Left renal cortex interstitium (tissue), 4 donors: ENCODE measurements at places on chromosomes 3 and 15. TPM values are rescaled to one million over a fixed set of nuclear protein-coding genes. Genes with fewer than 3 reads are reported as not detected.

DNA sequence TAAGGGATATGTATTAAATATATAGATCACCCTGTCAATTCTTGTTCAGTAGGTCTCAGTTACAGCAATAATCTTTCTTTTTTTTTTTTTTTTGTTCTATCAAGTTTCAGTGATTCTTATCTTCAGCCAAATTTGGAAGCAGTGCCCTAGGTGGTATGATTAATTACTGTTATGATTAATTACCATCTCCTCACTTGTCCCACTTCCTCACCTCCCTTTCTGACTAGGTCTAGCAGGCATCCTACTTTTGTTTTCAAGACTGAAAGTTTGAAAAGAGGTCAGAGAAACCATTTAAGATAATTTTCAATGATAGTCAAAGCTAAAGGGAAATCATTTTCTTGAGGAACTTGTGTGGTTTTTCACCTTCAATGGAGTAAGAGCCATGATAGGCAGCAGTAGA, 144.0 kb upstream of the CNTN4 start:
- no peak for DNase-seq

The ST8SIA2 gene
- polyA plus RNA-seq = 6.7 TPM

DNA sequence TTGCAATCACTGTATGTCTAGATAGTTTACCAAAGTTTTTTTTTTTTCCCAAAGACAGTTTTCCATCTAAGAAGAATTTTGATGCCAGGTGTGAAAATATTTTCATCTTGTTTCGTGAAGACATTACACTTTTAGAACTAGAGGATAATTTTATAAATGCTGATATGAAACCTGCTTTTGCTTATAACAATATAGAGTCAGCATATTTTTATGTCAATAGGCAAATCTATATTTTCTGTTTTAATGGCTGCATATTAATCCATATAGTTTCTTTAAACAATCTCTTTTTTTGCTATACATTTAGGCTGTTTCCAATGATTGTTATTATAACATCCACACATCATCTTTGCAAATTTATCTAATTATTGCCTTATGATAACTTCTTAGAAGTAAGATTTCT, 12.6 kb upstream of the INSYN1 start:
- DNase-seq = no peak

- DNase-seq = no peak
Measured at GRCh38 chr3:178947738-178948137, 123.9 kb downstream of the ZMAT3 start.

GRCh38 chr15:59298225-59298853, 74.3 kb downstream of the MYO1E start:
- no peak for DNase-seq

DNA sequence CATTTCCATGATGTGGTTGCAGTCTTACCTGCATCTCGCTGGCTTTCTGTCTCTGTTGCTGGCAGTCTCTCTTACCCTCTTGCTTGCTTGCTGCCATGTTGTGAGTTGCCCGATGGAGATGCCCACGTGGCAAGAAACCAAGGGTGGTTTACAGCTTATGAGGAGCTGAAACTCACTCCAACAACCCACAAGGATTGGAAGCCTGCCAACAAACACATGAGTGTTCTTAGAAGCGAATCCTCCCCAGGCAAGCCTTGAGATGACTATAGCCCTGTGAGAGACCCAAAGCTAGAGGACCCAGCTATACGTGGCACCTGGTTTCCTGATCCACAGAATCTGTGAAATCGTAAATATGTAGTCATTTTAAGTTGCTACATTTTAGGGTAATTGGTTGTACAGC, 490.9 kb upstream of the ADAMTS9 start:
- no peak for DNase-seq

GRCh38 chr3:132135628-132136333, 101.0 kb upstream of the CPNE4 start:
- no peak for DNase-seq

The SLC7A14 gene
- 2.8 TPM for polyA plus RNA-seq

DNA sequence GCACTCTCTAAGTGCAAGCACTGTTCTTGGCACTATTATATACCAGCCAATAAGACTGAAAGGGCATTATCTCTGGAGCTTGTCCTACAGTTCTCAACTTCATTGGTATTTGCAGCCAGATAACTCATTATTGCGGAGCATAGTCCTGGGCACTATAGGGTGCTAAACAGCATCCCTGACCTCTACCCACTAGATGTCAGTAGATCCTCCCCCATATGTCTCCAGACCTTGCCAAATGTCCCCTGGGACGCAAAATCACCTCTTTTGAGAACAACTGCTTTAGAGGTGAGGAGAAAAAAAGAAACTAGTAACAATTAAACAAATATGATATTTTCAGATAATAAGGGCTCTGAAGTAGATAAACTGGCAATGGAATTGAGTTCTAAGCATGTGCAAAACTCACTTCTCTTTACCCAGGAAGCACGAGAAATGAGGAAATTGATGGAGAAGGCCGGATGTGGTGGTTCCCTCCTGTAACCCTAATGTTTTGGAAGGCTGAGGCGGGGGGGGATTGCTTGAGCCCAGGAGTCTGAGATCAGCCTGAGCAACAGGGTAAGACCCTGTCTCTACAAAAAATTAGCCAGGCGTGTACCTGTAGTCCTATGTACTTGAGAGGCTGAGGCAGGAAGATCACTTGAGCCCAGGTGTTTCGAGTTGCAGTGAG, 61.4 kb downstream of the FRMD4B start:
- no peak for DNase-seq

GRCh38 chr3:128073185-128073725, 21.0 kb downstream of the SEC61A1 start:
- no peak for DNase-seq

DNA sequence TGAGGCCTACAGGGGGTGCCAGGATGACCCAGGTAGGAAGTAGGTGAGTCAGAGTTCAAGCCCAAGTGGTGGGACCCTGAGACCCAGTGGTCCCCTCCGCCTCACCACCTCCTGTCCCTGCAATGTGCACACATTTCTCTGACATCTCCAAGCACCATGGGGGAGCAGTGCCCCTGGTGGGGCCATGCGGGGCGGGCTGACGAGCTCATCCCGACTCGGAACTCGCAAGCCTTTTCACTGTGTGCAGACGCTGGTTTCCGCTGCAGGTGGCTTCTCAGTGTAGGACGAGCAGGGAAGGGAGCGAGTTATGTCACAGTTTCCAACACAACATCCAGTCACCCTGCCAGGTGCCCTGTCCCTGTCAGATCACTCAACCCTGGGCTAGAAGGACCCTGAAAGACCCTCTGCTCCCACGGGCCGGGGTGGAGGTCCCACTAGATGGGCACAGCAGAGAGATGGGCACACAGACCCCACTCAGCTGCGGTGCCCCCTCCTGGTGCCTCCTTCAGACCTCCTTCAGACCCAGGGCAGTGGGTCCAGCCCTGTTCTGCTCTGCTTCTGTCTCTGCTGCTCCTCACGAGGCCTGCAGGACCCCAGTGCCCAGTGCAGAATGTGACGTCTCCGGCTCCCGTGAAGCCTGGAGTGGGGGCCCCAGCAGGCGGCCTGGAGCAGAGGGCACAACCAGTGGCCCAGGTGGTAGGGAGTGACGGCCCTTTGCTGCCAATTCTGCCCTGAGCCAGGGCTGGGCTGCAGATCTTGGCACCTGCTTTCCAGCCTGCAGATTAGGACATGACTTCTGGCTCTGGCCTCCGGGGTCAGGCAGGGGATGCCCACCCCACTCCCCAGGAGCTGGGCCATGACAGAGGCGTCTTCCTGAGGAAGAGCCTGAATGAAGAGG, 102.0 kb upstream of the RPL32 start:
- DNase-seq = no peak

GRCh38 chr3:123780656-123781055, 103.5 kb downstream of the MYLK start:
- DNase-seq = no peak

The CRABP1 gene
- 73.4 TPM for polyA plus RNA-seq

The FSIP1 gene
- polyA plus RNA-seq = 1.7 TPM

- no peak for DNase-seq
Measured at GRCh38 chr3:151350656-151351055, 21.3 kb upstream of the P2RY13 start.

GRCh38 chr3:164192974-164193373, 885.3 kb downstream of the SI start:
- no peak for DNase-seq

DNA sequence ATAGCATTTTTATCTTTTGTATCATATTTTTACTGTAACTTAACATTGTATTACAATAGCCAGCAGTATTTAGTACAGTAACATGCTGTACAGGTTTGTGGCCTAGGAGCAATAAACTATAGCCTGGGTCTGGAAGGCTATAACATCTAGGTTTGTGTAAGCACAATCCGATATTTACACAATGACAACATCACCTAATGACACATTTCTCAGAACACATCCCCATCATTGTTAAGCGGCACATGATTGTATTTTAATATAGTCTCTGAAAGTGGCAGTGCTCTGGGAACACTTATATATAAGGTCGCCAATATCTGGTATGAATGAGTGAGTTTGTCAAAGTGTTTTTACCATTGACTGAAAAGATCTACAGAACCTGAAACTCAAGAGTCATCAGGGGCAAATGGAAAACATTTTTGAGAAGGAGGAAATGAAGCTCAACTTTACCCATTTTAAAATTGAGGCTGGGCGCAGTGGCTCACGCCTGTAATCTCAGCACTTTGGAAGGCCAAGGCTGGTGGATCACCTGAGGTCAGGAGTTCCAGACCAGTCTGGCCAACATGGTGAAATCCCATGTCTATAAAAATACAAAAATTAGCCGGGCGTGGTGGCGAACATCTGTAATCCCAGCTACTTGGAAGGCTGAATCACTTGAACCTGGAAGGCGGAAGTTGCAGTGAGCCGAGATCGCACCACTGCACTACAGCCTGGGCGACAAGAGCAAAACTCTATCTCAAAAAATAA, 38.8 kb upstream of the TNFSF10 start:
- no peak for DNase-seq

The ALPK3 gene
- 15.3 TPM for polyA plus RNA-seq

DNA sequence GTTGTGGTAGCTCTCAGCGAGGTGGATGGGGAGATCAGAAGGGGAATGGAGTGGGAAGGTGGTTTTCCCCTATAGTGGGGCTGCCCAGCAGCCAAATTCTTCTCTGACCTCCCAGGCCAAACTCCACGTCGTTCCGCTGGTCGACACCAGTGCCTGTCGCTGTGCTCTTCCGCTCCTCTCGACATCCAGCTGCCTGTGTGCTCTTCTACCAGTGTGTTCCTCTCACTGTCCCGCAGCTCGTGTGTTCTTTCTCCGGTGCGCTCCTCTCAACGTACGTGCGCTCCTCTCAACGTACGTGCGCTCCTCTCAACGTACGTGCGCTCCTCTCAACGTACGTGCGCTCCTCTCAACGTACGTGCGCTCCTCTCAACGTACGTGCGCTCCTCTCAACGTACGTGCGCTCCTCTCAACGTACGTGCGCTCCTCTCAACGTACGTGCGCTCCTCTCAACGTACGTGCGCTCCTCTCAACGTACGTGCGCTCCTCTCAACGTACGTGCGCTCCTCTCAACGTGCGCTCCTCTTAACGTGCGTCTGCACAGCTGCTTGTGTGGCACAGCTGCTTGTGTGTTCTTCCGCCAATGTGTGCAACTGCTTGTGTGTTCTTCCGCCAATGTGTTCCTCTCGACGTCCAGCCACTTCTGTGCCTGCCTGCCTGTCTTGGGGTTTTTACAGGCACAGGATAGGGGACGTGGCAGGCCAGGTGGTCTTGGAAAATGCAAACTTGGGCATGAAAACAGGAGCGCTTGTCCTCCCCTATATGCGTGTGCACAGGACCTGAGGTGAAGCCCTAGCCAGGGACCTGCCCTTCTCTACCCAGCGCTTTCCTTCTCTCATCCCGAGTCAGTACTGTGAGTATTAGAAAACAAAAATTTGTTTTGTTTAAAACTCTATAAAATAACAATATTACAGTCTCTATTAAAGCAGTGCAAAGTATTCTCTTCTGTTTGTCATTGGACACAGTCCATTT, 991.1 kb downstream of the GBE1 start:
- no peak for DNase-seq

The IQCH gene
- 7.7 TPM for polyA plus RNA-seq

GRCh38 chr3:107431246-107432012, 54.2 kb downstream of the CCDC54 start:
- peak; percentile 42 for DNase-seq

DNA sequence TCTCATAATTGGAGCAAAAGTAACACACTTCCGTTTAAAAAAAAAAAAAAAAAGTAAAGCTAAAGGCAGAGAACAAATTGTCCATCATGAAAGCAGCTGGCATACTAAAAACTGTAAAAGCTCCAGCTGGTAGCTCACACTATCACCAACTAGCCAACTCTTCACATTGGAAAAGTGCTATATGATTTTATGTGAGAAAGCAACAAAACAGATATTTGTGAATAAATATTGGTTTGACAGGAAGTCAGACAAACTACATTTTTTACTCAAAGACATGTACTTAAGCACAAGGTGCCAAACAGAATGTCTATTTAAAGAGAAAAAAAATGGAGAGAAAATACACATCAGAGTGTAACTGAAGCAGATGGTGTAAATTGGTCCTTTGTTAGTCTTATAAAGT, 231.2 kb upstream of the CADM2 start:
- no peak for DNase-seq

DNA sequence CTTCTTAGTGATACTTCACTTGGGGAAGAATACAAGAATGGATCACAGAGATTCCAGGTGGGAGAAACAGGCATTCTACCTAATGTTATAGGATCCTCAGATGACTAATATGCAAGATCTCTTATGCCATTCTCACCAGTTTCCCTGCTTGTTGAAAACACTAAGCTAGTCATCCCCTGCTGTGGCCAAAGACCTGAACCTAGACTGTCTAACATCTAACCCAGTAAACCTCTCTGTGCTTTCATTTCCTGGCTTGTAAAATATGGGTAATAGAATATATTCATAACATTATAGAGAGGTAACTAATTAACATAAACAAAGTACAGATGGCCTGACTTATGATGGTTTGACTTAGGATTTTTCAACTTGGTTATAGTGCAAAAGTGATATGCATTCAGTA, 776.3 kb downstream of the TUSC7 start:
- DNase-seq = no peak

The IL5RA gene
- polyA plus RNA-seq = 0.57 TPM

- no peak for DNase-seq
Measured at GRCh38 chr15:34855893-34856292, 60.5 kb upstream of the ACTC1 start.

GRCh38 chr15:63086947-63087346, 34.7 kb upstream of the LACTB start:
- no peak for DNase-seq

The GUCA1C gene
- 0.55 TPM for polyA plus RNA-seq

The FBXW12 gene
- polyA plus RNA-seq = 0.99 TPM
